ENCODE measurements at places on chromosomes 11 and 22. TPM values are rescaled to one million over a fixed set of nuclear protein-coding genes. Genes with fewer than 3 reads are reported as not detected.
A peak's percentile ranks its signal among the peaks of the same experiment; 100 is the strongest.

Gene GAB2
- 18.5 TPM for total RNA-seq

Gene GNG3
- total RNA-seq: not detected

DNA sequence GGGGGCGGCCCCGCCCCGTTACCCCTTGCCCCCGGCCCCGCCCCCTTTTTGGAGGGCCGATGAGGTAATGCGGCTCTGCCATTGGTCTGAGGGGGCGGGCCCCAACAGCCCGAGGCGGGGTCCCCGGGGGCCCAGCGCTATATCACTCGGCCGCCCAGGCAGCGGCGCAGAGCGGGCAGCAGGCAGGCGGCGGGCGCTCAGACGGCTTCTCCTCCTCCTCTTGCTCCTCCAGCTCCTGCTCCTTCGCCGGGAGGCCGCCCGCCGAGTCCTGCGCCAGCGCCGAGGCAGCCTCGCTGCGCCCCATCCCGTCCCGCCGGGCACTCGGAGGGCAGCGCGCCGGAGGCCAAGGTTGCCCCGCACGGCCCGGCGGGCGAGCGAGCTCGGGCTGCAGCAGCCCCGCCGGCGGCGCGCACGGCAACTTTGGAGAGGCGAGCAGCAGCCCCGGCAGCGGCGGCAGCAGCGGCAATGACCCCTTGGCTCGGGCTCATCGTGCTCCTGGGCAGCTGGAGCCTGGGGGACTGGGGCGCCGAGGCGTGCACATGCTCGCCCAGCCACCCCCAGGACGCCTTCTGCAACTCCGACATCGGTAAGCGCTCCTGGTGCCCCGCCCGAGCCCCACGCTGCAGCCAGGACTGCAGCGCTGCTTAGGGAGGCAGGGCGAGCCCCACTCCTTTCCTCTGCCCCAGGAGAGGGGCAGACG, at the start of gene TIMP3:
Gene TIMP3, plus strand, starts transcription at position 169 of the 700 bp plus-strand sequence. Its CDS starts 297 bp downstream, at position 466.
- peaks cover 49% of the 10 kb centered on the region for H3K4me1 ChIP-seq
- peaks cover 25% of the 10 kb centered on the region for H3K36me3 ChIP-seq
- H3K4me3 ChIP-seq: peak within 1 kb of the TSS; percentile 73

Gene OR4A16
- not detected for total RNA-seq

DNA sequence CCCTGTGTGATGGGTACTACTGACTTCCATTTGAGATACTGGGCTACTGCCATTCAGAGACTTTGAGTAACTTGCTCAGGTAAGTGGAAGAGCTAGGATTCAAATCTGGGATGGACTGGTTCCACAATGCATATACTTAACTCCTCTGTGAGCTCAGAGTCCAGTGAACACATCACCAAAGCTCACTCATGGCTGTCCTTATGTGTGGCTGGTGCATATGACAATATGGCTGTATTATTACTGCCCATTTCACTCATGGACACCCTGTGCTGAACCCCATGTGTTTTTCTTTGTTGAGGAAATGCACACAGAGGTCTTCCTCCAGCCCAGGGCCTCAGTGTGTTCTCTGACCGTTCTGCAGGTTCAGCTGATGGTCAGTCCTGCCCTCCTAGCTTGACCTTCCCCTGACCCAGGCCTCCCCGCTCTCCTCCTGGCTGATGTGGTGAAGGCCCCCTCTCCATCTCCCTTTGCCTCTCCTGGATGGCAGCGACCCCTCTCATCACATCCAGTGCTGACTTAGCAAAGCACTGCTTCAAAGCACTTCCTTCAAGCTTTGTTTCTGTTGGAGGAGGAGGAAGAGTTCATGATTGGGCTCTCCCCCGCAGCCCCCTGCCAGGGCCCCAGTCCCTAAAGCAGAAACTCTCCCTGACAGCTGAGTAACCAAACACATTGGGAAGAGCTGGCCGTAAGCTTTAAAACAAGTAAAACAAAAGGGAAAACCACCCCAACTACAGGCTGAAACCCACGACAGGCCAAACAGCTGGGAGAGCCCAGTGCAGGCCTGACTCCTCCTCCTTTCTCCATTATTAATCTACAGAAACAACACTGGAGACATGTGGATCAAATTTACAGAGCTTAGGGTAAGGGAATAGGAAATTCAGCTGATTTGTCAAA, 101.2 kb downstream of the NAT10 start:
- H3K36me3 ChIP-seq: no peaks in the 10 kb centered on the region
- peaks cover 8% of the 10 kb centered on the region for H3K4me1 ChIP-seq
- H3K4me3 ChIP-seq: no peak overlapping the region
- peak; percentile 23 for DNase-seq

Gene IPO7
- total RNA-seq: 155 TPM

Gene DBX1
- not detected for total RNA-seq

Gene GSTT4
- not detected for total RNA-seq

Gene PRRG4
- total RNA-seq: 0.29 TPM

GRCh38 chr11:76597533-76598425, 72.8 kb downstream of the LRRC32 start:
- no peaks in the 10 kb centered on the region for H3K36me3 ChIP-seq
- peak; percentile 51 for DNase-seq
- no peak overlapping the region for H3K4me3 ChIP-seq
- H3K4me1 ChIP-seq: peaks cover 12% of the 10 kb centered on the region
- H3K27ac ChIP-seq: no peak overlapping the region
- no peaks in the 10 kb centered on the region for H3K27me3 ChIP-seq

- no peaks in the 10 kb centered on the region for H3K27me3 ChIP-seq
- peak overlapping the region; percentile 92 for H3K4me3 ChIP-seq
- H3K27ac ChIP-seq: peak overlapping the region; percentile 68
Observed at GRCh38 chr22:19120829-19121630, 1.2 kb downstream of the DGCR2 start.

Gene MRGPRX3
- total RNA-seq: not detected

DNA sequence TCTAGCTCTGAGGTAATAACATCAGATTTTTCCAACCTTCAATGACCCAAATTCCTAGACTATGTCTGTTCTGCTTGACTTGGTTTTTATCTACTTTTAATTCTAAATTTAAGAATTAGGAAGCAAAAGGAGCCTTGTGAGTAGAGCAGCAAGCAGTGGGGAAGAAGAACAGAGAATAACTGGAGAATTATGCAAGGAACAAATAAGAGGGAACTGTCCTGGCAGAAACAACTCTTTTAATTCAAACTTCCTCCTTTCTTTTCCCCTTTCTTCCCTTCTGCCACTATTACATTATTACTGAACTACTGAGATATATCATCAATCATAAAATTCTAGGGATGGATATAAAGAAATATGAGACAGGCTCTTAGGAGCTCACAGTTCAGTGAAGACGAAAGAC, 276.1 kb downstream of the SBF2 start:
- no peak for DNase-seq
- H3K27ac ChIP-seq: no peak overlapping the region
- H3K4me1 ChIP-seq: no peaks in the 10 kb centered on the region
- no peak overlapping the region for H3K4me3 ChIP-seq

GRCh38 chr11:3867209-3868091, 12.0 kb downstream of the STIM1 start:
- no peak overlapping the region for H3K27ac ChIP-seq
- H3K4me1 ChIP-seq: peaks cover 21% of the 10 kb centered on the region
- H3K27me3 ChIP-seq: no peaks in the 10 kb centered on the region
- H3K36me3 ChIP-seq: no peaks in the 10 kb centered on the region
- H3K4me3 ChIP-seq: no peak overlapping the region

GRCh38 chr22:37502342-37503182, 16.4 kb upstream of the MFNG start:
- no peaks in the 10 kb centered on the region for H3K27me3 ChIP-seq
- H3K36me3 ChIP-seq: peaks cover 60% of the 10 kb centered on the region

- no peak overlapping the region for H3K4me3 ChIP-seq
- H3K27me3 ChIP-seq: peaks cover 9% of the 10 kb centered on the region
Observed at GRCh38 chr11:102928247-102928646, 27.3 kb downstream of the MMP13 start.

GRCh38 chr11:129855086-129855485, 39.4 kb downstream of the TMEM45B start:
- H3K27me3 ChIP-seq: peaks cover 28% of the 10 kb centered on the region
- DNase-seq: no peak
- H3K27ac ChIP-seq: no peak overlapping the region
- H3K4me1 ChIP-seq: peaks cover 6% of the 10 kb centered on the region
- H3K4me3 ChIP-seq: no peak overlapping the region

GRCh38 chr22:19412478-19412877, 19.1 kb downstream of the HIRA start:
- no peaks in the 10 kb centered on the region for H3K4me1 ChIP-seq
- peaks cover 22% of the 10 kb centered on the region for H3K36me3 ChIP-seq
- H3K27me3 ChIP-seq: no peaks in the 10 kb centered on the region
- H3K27ac ChIP-seq: no peak overlapping the region
- DNase-seq: no peak
- H3K4me3 ChIP-seq: no peak overlapping the region

GRCh38 chr11:46160100-46160499, 38.8 kb upstream of the PHF21A start:
- H3K36me3 ChIP-seq: no peaks in the 10 kb centered on the region
- no peak overlapping the region for H3K27ac ChIP-seq
- no peaks in the 10 kb centered on the region for H3K4me1 ChIP-seq
- DNase-seq: no peak

DNA sequence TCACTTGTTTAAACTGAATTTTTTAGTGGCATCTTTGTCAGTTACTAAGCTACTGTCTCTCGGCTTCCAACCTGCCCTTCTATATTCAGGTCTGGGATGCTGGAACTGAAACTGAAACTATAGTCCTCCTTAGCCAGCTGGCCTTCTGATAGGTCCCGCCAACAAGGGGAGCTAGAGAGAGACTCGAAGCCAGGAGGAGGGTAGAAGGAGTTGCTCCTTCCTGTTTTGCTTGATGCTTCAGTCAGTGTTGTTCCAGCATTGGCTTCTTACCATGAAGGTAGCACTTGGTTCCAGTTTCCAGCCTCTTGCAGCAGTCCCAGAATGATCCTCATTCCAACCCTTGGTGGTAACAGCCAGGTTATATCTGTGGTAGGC, 32.9 kb upstream of the HORMAD2 start:
- H3K4me3 ChIP-seq: no peak overlapping the region
- no peaks in the 10 kb centered on the region for H3K36me3 ChIP-seq
- H3K27me3 ChIP-seq: no peaks in the 10 kb centered on the region
- H3K27ac ChIP-seq: no peak overlapping the region
- peak; percentile 65 for DNase-seq

GRCh38 chr11:10918698-10919097, 60.8 kb upstream of the ZBED5 start:
- H3K27ac ChIP-seq: no peak overlapping the region
- H3K4me1 ChIP-seq: peaks cover 10% of the 10 kb centered on the region
- H3K27me3 ChIP-seq: no peaks in the 10 kb centered on the region
- H3K36me3 ChIP-seq: no peaks in the 10 kb centered on the region
- H3K4me3 ChIP-seq: no peak overlapping the region
- no peak for DNase-seq
